Stimulated activated CD4-positive, alpha-beta T cell treated with anti-CD3 and anti-CD28 coated beads, Interleukin-1b, Interleukin-23, amount 100 ng/mL, for 1 hour (primary cell): ENCODE measurements at places on chromosomes 2 and 18.

DNA sequence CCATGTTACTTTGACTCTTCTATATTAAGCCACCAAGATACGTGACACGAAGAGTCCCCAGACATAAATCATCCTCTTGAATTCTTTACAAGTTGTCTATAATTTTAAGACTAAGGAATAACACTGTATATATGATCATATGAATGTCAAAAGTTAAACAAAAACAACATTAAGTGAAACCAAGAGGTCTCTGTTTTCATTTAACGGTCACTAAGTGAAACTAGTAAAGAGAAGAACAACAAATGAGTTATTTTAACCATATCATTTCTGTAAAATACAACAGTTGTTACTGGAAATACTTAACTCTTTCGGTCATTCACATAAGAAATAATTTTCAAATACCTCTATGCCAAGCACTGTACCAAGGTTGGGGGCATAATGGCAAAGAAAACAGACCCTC, 45.7 kb upstream of the STK17B start:
- DNase-seq, result no peak

DNA sequence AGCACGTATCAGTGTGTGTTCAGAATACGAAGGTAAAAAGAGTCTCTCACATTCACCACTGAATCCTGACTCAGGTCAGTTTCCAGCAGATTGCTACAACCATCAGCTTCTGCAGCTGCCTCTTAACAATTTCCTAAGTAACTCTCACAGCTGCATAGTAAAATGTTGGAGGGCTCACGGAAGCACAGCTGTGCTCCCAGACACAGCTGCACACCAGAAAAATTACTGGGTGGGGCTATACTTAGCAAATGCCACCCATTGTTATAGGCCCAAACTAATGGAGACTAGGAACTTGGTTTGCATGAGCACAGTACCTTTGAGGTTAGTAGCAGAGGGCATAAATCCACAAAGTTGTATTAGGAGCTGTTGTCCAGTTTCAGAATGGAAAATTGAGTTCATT, 153.9 kb upstream of the ERBB4 start:
- no peak for DNase-seq

- DNase-seq, result no peak
Measured at GRCh38 chr2:102357937-102358336, 2.3 kb downstream of the IL18R1 start.

DNA sequence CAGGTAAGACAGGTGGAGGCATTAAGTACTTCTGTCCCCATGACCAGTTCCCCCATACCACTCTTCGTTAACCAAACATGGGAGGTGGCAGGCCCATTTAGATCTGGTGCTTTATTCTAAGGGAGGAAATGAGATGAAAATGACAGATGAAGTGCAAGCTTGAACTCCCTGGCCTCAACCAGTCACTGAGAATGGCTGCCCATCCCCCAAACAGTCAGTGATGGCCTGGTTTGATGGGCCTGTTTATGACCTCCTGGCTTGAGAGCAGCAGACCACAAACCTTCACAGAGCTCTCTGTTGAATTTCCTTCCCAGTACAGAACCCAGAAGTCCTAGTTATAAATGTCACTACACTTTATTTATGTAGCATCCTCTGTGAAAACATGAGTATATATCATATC, 31.1 kb downstream of the EPAS1 start:
- no peak for DNase-seq

GRCh38 chr2:203594541-203594940, 59.4 kb upstream of the RAPH1 start:
- no peak for DNase-seq

- DNase-seq, result no peak
Measured at GRCh38 chr2:191202881-191203397, 42.3 kb upstream of the MYO1B start.
